DMS53 (cell line): ENCODE measurements at places on chromosomes 4 and X.

GRCh38 chr4:101774807-101775206 is 15.7 kb upstream of the BANK1 start:
- DNase-seq = peak; percentile 29

DNA sequence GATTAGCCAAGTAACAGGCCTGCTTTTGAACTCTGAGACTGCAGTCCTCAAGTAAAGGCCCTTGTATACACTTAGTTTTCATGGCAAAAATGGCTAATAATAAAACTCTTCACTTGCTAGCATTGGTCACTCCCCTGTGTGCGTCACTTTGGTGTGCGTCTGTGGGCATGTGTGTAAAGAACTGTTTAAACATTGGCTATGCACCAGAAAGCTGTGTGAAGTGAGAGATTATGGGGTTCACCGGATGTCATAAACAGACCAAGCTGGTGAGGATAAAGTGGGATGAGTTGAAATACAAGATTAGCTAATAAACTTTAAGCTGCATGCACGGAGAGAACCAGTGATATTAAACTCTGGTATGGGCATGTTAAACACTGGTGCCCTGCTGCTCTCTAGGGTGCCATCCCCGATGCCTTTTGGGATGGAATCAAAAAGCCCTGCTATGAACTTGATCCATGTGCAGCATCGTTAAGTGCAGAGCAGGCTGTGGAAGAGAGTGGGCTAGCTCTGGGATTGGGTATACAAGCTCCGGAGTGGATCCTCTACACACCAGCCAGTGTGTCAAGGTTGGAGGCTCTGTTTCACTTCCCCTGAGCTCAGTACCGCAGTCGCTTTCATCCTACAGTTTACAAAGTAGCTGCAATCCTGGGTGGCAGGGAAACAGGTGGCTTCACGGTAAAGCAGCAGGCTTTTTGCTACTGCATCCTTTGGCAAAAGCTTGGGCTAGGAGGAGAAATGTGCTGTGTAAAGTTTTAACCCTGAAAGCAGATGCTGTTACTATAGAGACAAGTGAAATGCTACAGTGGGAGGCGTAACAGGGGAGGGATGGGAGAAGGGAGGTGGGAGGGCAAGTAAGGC is 108.3 kb upstream of the SLC4A4 start:
- DNase-seq = no peak

DNA sequence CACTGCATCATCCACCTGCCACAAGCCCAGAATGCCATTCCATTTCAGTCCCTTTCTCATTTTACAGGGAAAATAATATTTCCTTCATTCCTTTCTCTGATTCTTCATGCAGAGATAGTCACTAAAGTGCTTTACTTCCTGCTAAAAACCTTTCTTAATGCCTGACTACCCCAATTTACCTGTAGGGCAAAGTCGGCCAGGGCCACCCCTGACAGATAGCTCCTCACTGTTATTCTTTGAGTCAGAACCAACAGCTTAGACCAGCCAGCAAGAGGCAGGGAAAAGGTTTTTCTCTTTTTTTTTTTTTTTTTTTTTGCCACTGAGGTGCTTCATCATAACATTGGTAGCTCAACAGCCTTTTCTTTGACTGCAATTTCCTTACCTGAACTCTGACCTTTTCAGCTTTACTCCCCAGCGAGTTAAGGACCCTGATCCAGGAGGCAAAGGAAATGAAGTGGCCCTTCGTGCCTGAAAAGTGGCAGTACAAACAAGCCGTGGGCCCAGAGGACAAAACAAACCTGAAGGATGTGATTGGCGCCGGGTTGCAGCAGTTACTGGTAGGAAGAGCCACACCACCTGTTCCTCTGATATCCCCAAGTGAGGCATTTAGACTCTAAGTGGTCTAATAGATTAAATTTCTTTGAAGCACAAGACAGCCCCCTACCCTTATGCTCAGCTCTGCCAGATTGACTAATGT is 85.0 kb downstream of the ALPK1 start:
- DNase-seq = peak; percentile 83

DNA sequence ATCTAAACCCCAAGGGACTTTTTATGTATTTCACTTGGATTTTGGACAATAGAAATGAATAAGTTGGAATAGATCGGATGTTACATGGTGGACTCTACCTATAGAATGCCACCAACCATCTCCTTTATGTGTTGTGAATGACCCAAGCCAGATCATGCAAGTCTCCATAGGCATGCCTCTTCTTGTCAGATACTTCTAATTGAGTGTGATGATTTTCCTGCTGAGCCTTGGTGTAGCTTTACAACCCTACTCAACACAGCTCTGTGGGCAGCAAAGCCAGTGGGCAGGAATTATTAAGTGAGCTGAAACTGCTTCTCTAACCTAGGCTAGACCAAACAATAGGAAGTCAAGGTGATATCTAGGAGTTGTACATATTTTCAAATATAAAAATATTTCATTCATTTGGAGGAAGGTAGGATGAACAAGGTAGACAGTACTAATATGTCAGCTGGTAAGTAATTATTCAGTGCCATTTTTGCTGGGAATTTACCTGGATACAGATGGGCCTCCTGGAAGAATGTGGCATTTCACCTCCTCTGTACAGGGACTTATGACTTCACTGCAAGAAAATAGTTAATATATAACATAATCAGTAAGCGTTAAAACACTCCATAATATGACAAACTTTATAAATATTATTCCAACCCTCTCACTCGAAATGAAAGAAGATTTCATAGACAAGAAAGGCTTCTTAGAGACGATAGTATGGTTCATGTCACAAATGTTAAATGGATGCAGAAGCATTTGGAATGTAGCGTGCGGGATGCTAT is 298.0 kb upstream of the FAT1 start:
- no peak for DNase-seq

DNA sequence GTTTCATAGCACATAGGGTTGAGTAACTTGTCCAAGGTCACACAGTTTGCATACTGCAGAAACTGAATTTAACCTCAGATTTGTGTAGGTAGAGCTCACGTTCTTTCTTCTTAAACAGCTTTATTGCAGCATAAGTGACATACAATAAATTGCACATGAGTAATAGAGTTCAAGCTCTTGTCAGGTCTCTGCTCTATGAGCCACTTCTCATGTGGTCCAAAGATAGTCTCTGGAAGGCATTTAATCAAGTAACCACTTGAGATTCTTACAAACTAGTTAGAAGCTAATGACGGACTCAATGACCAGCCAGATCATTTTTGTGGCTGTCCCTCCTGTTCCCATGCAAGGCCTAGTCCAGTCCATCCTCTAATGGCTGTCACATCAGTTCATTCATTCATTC is 68.9 kb downstream of the MAOB start:
- no peak for DNase-seq

DNA sequence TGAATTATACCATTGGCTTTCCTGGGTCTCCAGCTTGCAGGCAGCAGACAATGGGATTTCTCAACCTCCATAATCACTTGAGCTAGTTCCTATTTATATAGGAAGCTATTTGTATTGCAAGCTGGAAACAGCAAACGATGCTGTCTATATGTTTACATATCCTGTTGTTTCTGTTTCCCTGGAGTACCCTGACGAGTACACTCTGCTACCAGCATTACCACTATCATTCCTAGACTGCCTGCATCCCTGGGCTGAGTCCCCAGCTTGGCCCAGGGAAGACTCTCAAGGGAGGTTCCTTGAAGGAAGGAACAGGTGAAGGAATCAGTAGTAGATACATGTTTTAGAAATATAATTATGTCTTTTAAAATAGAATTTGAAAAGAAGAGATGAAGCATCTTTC is 81.4 kb downstream of the EVC2 start:
- DNase-seq = peak; percentile 54

GRCh38 chr4:31791666-31792065 is 1071.5 kb downstream of the PCDH7 start:
- no peak for DNase-seq

DNA sequence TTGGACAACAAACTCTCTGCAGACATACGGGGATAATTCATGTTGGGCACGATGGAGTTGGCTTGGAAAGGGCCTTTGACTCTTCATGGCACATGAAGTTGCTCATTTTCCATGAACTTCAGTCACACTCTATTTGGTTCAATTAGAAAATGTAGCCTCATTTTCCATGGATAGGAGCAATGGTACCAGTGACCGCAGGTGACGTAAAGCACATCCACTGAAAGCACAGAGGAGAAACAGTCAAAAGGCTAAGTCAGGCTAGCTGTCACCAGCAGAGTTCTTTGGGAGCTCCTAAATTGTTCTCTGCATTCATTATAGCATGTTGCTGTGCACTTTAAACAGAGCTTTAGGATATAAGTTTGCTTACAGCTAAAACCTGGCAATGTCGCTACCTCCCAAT is 39.9 kb upstream of the MAP3K15 start:
- no peak for DNase-seq

GRCh38 chr4:116501954-116502353 is 583.4 kb downstream of the TRAM1L1 start:
- DNase-seq = peak; percentile 1

- peak; percentile 64 for DNase-seq
Observed at GRCh38 chr4:146709956-146710355, 71.3 kb downstream of the POU4F2 start.

GRCh38 chr4:128301979-128302378 is 14.4 kb upstream of the PGRMC2 start:
- no peak for DNase-seq

- peak; percentile 17 for DNase-seq
Observed at GRCh38 chr4:56026596-56026995, 77.9 kb downstream of the CEP135 start.

GRCh38 chr4:94127707-94128328 is 79.8 kb upstream of the SMARCAD1 start:
- DNase-seq = peak; percentile 74

GRCh38 chrX:86061407-86061806 is 14.0 kb upstream of the CHM start:
- no peak for DNase-seq

GRCh38 chr4:142913461-142914030 is 67.4 kb upstream of the INPP4B start:
- DNase-seq = no peak
